ENCODE measurements at places on chromosomes 6 and 20.

DNA sequence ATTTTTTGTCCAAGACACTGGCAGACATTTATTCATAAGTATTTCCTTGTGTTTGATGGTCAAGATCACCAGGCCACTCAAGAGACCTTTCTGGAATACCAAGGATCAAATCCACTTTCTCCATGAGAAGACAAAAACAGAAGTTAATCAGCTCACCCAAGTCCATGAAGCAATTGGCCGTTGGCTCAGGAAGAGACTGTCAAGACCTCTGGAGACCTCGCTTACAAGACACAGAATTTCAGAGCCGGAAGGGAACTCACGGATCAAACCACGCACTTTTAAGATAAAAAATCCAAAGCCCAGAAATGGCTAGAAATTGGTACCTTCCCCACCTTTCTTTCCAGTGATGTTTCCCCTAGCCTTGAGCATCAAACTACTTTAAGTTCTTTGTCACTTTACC, 3.3 kb downstream of the TRERF1 start:
- DNase-seq: no peak

GRCh38 chr6:11535801-11536230, 1.7 kb upstream of the TMEM170B start:
- DNase-seq: no peak

- DNase-seq: no peak
Observed at GRCh38 chr6:27209196-27209595, 38.3 kb upstream of the PRSS16 start.

DNA sequence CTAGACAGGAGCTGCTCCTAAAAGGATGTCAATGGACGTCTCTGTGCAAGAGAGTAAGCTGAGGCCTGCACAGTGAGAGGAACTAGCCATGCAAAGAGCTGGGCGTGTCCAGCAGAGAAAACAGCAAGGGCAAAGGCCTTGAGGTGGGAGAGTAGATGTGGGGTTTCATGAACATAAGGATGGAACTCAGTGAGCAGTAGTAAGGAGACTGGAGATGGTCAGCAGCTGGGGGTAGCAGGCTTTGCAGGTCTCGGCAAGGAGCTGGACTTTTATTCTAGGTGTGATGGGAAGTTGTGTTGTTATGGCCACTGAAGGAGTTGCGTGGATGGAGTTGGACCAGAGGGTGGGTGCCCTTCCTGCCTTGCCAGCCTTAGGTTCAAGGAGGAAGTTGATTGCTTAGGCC, 90.7 kb upstream of the SIRPA start:
- DNase-seq: no peak

DNA sequence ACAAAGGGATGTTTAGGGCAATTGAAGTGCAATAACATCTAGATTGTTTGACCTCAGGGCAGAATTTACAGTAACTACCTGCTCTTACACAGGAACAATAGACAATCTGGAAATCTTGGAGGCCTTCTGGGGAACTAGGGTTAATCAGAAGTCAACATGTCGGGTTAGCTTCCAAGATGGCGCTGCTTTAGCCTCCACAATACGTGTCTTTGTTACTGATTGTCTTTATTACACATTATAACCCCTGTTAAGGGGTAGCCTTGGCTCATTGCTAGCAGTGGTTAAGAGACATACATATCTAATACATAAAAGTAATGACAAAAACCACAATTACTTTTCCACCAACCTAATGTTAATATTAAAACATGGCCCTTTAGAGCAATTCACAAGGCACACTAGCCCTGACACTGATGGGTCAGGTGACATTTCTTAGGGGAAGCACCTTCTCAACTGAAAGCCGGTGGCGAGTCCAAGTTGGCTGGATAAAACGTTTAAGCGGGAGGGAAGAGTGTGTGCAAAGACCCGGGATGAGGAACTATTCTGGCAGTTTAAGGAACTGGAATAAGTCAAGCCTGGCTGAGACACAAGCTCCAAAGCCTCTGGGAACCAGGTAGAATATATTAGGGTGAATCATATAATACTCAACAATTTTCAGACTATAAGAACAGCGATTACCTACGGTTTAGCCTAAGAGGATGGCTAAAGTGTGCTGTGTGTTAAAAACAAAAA, 236.9 kb downstream of the BCAS1 start:
- no peak for DNase-seq

GRCh38 chr20:48606841-48607543, 220.8 kb downstream of the PREX1 start:
- DNase-seq: no peak

GRCh38 chr6:15269011-15269410, 23.1 kb downstream of the JARID2 start:
- no peak for DNase-seq

DNA sequence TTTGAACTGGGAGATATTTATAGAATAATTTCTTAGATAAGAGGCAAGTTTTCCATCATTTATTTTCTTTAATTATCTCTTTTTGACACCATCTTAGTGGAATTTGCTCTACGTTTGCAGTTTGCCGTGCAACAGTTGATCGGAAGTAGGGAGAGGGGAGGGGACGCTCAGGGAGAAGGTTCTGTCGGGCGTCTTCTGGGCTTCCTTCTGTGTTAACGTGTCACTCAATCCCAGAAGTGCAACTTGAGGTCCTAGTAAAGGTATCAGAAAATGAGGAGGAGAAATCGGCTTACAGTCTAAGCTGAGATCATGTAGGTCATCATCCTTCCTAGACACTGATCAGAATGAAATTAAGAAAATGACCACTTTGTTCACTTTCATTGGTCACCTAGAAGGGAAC, 149.0 kb upstream of the SNX9 start:
- no peak for DNase-seq

DNA sequence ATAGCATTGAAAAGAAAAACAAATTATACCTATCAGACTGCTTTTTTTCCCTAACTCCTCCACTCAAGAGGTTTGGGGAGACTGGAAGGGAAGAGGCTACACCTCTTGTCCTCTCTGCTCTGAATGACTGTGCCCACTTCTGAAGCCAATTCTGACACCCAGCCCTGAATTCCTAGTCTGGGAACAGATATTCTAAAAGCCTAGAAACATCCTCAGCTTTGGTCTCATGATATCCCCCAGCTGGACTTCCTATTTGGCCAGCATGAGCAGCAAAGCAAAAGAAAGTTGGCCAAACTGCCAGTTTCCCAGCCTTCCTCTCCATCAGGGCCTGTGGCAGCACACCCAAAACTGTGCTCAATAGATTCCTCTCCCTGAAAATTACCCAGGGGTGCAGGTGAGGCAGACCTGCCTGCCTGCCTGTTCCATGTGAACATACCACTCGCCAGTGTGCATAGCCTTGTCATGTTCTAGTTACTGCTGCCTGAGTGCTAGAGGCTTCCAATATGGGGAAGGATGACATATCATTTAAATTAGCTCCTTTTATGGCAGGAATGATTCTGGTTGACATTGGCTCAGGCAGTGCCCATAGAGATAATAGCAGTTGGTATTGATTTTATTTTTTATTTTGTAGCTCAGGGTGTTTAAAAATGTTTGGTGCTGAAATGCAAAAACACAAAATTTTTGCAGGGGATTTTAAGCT, 152.1 kb upstream of the RIN2 start:
- no peak for DNase-seq

DNA sequence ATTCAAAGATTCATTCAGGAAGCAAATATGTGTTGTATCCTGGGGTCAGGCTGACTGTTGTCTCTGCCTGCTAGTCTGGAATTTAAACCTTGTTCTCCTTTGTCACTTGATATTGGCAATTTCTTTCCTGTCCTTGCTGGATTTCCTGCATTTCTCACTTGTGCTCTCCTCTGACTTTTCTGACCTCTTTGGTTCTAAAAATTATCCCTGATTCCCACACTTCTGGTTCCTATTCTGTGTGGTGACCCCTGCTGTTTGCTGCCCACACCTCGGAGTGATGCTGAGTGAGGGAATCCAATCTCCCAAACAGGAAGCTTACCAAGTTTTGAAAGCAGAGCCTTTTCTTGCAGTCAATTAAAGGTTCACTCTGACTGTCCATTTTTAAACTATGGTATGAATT, 345.3 kb downstream of the CDKAL1 start:
- no peak for DNase-seq

- no peak for DNase-seq
Observed at GRCh38 chr6:126444659-126445273, 104.9 kb downstream of the CENPW start.
